ENCODE measurements at places on chromosomes 11 and 22.

GRCh38 chr11:2998073-2998850 is 6.1 kb upstream of the NAP1L4 start:
- DNase-seq: no peak

DNA sequence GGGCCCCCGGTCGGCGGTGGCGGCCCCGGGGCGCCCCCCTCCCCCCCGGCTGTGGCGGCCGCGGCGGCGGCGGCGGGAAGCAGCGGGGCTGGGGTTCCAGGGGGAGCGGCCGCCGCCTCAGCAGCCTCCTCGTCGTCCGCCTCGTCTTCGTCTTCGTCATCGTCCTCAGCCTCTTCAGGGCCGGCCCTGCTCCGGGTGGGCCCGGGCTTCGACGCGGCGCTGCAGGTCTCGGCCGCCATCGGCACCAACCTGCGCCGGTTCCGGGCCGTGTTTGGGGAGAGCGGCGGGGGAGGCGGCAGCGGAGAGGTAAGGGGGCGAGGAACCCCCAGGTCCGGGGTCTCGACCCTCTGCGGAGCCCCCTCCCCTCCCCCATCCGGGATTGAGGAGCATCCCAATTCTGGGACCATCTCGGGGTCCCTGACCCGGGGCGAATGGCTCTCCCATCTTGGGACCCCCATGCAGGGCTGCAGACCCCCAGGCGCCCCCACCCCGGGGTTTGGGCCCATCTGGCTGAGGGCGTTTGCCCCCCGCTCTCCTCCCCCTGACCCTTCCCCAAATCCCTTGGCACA is 431 bp downstream of the KMT2A start:
- DNase-seq: peak; percentile 65

- no peak for DNase-seq
Measured at GRCh38 chr11:12118949-12119348, 8.6 kb downstream of the MICAL2 start.

GRCh38 chr22:45426387-45426786 is 12.9 kb downstream of the RIBC2 start:
- no peak for DNase-seq

DNA sequence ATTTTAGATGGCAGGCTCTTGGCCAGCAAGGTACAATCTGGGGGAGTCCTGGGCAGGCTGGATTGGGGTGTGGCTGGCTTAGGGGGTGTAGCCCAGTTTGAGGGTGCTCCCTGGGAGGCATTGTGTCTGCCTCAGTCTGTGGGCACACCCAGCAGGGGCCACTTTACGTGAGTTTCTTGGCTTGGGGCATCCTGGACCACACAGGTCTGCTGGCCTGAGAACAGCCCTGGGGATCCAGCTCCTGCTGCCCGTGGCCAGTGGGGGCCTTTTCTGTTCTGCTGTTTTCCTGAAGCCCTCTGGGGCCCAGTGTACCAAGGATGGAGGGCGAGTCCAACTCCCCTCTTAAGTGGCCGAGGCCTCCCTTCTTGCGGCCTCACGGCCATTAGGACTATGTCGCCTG is 71.9 kb downstream of the MPPED1 start:
- no peak for DNase-seq

DNA sequence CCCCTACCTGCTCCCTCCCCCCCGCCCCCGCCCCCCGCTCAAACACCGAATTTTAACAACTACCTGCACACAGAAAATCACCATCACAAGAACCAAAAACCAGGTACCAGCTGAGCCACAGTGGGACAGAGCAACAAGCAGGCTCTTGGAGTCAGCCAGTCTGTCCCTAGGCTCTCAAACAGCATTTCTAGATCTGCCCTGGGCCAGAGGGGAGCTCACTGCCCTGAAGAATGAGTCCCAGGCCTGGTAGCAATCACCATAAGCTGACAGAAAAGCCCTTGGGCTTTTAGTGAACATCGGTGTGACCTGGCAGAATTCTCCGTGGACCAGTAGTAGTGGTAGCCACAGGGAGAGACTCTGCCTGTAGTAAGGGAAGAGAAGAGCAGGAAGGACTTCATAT is 58.3 kb downstream of the C11orf87 start:
- DNase-seq: no peak

DNA sequence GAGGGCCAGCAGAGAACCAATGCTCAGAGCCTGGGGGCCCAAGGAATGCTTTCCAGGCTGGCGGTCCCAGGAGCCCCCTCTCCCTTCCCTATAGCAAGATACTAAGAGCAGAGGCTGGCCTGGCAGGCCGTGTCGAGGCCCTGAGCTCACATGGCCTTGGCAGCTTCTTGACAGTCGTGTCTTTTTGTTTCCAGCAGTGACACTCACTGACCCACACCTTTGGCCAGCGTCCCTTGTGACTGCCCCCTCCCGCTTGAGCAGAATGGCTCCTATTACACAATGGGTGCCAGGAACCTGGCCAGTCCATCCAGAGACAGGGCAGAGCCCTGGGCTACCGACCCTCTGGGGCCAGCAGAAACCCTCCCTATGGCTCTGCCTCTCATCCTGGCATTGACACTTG is 6.4 kb upstream of the CCND1 start:
- DNase-seq: no peak

DNA sequence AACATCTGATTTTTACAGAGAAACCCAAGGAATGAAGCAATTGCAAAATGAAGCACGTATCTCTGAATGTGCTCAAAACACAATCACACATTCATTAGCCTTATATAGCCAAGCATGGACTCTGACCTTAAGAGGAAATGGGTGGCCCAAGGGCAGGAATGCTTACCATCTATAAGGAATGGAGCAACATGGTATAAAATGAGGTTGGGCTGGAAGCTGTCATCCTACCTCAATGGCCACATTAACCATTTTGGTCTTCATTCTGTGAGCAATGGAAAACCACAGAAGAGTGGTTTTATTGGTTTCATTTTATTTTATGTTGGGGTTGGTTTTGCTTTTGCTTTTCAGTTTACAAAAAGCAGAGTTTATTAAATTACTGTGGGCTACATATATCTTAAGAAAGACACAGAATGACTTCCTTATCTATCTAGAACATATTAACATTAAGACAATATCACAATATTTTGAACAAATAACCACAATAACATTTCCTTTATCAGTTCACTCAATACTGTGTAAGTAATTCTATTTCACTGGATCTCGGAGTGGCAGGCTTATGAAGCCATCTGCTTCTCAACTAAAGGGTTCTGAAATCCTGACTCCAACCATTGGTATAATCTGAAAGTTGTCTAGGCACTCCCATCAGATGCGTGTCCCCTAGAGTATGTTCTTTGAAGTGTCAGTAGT is 10.8 kb upstream of the MS4A13 start:
- DNase-seq: no peak

DNA sequence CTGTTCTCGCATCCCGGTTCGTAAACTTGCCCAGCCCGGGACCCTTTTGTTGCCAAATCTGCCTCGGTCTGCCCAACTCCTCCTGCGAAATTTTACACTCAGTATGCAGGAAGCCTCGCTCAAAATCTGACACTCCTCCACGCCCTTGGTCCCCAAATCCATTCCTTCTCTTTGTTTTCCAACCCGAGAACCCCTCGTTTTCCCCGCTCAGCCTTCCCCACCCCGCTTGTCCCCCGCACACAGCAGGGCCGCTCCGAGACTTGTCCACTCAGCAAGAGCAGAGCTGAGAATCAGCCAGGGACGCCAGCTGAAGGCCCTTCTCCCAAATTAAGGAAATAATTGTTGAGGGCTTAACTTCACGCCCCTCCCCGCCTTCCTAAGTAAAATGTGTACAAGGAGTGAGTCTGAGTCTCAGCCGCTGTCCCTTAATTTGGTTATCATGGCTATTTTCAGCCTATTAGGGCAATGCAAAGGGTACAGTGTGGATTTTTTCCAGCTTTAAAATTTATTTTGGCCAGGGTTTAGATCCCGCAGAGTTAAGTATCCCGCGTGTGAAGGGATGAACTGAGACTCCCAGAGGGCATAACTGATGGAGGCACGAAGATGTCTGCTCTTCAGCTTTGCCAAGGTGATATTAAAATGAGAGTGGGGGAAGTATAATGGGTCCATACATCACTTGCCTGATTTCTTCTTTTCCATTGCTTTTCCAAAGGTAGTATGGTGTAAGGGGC is 581 bp upstream of the FBXO3 start:
- no peak for DNase-seq

Measured in NCI-H1417 (cell line).